ENCODE measurements at places on chromosomes 16 and 17.

GRCh38 chr16:86319585-86320236 is 190.6 kb upstream of the FOXF1 start:
- DNase-seq, result no peak

DNA sequence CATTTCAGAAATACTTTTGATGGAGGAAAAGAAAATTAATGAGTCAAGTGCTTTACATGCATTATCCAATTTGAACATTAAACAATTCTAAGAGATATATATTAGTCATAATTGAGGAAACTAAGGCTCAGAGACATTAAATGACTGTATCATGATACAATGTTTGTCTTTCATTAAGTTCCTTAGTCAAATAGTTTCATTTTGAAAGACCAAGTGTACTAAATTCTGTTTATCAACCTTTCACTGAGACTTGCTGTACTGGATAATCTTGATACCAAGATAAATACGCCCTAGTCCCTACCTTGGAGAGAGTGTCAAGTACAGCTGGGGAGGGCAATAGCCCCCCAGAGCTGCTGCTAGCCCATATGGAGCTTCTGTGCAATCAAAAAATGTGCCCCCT is 24.2 kb downstream of the TOM1L2 start:
- no peak for DNase-seq

GRCh38 chr17:9670596-9670995 is 25.3 kb downstream of the USP43 start:
- no peak for DNase-seq

- no peak for DNase-seq
Observed at GRCh38 chr17:68820476-68820824, 134.7 kb downstream of the ABCA8 start.

- DNase-seq, result no peak
Observed at GRCh38 chr17:14474591-14474990, 173.7 kb downstream of the HS3ST3B1 start.

GRCh38 chr16:75080205-75081029 is 36.2 kb downstream of the LDHD start:
- DNase-seq, result no peak

DNA sequence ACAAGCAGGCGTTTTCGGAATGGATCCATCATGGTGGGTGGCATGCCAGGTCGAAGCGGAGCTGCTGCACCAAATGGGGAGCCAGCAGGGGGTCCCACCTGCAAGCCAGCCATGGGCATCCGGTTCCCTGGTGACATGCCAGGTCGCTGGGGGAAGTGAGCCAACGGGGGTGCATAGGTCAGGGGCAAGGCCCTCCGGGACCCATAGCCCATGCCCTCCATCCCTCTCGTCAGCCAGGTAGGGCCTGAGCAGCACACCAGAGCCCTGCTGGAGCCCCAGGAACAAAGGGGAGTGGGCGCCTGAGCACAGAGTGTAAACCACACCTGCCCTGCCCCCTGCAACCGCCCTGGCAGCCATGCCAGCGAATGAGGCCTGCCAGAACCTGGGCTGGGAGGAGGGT is 5.0 kb downstream of the SMARCD2 start:
- DNase-seq, result no peak

DNA sequence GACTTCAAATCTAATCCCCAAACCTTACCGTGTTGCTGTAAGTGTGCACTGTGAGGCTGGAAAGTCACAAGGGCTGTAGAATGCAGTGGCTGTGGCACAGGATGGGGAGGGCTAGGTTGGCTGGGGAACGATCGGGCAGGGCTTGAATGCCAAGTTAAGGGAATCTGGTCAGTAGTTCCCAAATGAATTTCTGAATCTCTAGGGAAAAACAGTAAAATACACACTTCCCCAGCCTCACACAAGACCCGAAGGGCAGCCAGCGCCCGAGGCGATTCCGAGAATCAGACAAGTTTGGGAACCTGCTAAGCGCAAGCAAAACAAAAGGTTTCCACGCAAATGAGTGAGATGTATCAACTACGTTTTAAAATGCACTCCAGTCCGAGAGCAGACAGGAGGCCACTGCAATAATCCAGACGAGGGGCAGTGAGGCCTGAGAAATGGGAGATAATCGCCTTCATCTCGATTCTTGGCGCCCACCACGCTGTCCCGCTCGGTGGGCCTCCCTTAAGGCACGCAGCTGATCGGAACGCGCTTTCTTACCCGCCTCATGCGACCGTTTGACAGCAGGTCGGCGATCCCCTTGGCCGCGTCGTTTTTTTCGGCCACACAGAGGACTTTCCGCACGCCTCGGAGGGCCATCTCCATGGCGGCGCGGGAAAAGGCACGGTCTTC is 599 bp downstream of the TOP3A start:
- no peak for DNase-seq

DNA sequence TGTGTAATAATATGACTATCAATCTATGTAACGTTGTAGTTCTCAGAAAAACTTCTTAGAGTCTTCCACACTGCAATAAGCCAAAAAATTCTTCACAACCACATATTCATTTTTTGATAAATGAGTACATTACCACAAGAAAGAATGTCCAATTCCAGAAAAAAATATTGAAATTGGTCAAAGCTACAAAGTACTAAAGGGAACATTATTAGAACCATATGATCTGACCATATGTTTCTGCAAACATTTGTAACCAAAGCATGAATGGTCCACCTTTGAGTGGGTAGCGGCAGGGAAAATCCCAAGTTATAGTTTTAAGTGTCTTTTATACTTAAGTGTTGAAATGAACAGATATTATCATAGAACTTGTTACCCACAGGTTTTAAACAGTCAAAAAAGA is 71.7 kb upstream of the NACA2 start:
- no peak for DNase-seq

- no peak for DNase-seq
Observed at GRCh38 chr16:13938480-13938879, 18.5 kb downstream of the ERCC4 start.

DNA sequence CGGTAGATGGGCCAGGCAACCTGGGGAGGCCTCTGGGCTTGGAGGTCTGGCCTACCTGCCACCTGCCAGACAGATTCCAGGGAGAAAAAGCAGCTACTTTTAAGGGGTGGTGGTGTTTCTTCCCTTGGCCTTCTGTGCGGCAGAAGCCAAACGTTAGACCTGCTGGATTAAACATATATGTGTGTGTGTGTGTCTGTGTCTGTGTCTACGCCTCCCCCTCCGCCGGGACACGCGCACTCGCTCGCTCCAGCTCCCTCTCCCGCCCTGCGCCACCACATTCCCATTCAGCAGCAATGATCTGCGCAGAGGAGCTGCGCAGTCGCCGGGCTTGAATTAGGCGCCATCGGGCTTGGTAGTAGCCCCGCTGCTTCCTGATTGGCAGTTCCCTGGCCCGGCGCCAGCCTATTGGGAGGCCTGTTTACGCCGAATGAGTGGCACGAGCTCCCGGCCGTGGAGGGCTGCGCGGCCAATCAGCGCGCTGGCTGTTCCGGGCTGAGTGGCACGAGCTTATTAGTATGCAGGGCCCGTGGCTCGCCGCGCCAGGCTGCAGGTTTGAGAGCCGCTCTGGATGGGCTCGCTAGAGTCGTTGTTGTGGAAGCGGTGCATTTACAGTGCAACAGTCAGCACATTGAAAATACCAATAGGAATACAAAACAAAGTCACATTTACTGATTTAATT is at the start of gene BAHCC1:
BAHCC1 (plus strand) TSS at position 537 of the 679 bp plus-strand sequence. CDS start 4,283 bp downstream, outside the sequence.
- DNase-seq, result peak; percentile 56

DNA sequence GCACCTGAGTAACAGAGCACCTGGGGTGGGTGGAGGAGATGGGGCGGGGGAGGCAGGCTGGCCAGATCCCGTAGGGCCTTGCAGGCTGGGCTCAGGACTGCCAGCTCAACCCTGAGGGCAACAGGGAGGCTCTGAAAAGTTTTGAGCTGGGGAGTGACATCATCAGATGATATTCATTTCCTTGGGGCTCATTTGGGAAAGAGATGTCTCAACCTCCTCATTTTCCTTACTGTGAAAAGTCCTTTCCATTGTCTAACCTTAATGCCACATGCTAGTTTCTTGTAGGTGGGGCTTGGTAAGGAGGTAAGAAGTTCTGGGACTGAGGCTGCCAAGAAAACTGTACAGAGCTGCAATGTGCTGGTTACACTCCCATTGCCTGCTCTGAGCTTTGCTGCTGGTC is 3.7 kb downstream of the TNS4 start:
- DNase-seq, result no peak

GRCh38 chr17:39116224-39116623 is 35.2 kb downstream of the PLXDC1 start:
- no peak for DNase-seq

GRCh38 chr16:24191876-24192402 is 64.2 kb upstream of the CACNG3 start:
- no peak for DNase-seq

GRCh38 chr16:66135421-66135831 is 231.1 kb upstream of the CDH5 start:
- no peak for DNase-seq

DNA sequence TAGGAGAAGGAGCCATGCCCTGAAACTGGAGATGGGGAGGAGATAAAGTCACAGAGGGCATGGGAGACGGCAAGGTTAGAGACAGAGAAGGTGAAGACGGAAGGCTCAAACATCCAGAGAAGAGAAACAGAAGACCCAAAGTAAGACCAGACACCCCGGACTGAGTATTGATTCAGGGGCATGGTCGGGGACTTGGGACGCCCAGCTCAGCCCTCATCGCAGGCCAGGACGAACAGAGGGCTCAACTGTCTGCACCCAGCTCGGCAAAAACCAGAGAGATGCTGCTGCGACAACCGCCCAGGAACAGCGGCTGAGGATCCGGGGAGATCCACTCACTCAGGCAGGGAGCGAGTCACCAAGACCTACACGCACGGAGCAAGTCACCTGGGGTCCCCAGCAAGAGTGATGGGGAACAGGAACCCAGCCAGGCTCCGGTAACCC is 999 bp downstream of the XYLT1 start:
- DNase-seq, result no peak

- DNase-seq, result no peak
Observed at GRCh38 chr16:63200940-63201339, 1164.7 kb upstream of the CDH8 start.

GRCh38 chr16:21150375-21151001 is at the start of gene DNAH3:
TSS of gene DNAH3 (minus strand) at chr16:21150846. CDS start at chr16:21150319, 527 bp downstream.
- no peak for DNase-seq

GRCh38 chr16:59635674-59636073 is 901.6 kb upstream of the GOT2 start:
- DNase-seq, result no peak

DNA sequence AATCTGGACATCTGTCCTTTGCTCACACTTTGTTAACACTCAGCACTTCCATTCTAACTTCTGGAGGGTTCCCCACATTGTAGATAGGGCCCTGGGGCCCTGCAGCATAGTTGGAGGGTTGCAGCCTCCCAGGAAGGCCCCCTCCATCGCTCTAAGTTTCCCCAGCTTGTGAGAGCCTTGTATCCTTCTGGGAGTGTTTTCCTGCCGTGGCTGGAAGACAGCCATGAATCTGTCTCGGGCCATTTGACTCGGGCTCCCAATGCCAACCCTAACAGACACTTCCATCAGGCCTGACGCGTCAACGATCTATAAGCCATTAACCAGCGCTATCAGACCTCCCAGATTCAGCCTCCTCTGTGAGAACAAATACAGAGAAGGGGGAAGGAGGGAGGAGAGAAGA is 263.7 kb upstream of the RPL38 start:
- no peak for DNase-seq

- DNase-seq, result no peak
Observed at GRCh38 chr17:57110152-57110542, 25.1 kb downstream of the AKAP1 start.

DNA sequence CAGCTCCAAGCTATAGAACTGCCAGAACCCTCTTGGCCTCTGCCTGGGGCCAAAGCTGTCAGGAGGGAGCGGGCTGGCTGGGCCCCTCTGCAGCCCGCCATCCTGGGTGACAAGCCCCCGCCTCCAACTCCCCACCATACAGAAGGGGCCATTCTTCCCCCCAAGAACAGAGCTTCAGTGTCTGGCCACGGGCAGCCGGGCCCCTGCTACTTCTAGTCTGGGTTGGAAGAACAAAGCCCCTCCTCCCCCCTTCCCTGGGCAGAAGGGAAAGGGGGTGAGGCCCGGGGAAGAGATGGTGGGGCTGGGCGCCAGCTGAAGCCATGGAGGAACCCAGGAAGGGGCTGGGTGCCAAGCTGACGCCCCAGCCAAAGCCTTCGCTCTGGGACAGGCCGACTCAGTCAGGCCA is 9.0 kb downstream of the NAT9 start:
- DNase-seq, result no peak

DNA sequence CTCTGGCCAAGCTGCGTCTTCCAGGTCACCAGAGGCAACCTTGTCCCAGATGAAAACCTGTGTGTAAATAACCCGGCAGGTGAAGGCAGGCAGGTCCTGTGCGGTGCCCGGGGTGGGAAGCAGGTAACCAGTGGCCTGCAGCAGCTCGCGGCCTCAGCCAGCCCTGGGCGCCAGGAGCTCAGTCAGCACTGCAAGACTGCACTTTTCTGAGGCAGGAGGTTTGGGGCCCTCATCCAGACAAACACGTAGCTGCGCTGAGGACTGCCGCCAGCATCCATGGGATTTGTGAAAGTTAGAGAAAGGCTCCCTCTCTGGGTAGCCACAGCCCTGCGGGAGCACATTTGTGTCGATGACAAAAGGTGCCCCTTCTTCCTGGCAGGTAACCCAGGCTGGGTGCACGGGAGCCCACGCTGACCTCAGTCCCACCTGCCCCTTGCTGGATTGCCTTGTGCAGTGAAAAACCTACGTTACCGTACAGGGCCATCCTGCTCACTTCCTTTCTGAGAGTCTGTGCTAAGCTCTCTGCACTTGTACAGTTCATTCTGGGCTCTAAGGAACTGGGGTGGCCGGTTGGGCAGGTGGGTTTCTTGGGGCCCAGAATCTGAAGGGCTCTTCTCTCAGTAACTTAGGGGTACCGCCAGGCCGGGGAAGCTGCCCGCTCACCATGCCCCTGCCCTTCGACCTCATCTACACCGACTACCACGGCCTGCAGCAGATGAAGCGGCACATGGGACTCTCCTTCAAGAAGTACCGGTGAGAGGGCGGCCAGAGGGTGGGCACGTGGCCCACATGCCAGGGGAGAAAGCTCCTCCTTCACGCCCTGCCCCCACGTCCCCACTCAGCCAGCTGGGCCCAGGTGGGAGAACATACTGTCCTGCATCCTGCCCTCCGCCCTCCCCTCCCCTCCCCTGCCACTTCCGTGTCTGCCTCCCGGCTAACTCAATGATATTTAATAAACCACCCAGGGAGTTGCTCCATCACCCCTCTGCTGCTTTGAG is 56.4 kb downstream of the MGAT5B start:
- no peak for DNase-seq

- no peak for DNase-seq
Observed at GRCh38 chr17:46811978-46812583, 6.4 kb downstream of the WNT3 start.

- no peak for DNase-seq
Observed at GRCh38 chr17:40724656-40725055, 21.1 kb upstream of the KRT24 start.

DNA sequence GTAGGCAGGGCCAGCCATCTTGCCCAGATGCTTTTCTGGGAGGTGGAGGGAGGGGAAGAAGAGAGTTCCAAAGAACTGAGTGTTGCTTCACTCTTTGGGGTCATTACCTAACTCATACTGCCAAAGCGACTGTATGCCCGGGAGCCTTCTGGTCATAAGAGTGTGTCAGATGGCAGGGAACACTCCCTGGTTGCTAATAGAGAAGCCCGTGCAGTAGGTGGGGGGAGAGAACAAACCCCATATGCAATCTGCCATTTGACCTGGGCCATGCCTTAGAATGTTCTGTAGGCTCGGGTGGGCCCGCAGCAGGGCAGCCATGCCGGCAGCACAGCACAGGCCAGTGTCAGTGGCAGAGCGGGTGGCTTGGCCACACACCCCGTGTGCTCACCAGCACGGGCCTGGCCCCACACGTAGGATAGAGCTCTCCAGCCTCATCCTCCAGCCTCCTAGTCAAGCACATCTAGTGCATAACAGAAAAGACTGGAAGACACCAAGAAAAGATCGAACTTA is 120.5 kb downstream of the SOCS1 start:
- DNase-seq, result no peak

Measured in stimulated activated CD8-positive, alpha-beta memory T cell treated with anti-CD3 and anti-CD28 coated beads, Interleukin-7, amount 100 ng/mL, for 1 hour (primary cell).